ENCODE measurements at places on chromosomes 3 and 15.
A peak's percentile ranks its signal among the peaks of the same experiment; 100 is the strongest.

GRCh38 chr3:128426128-128426921 is 40.4 kb downstream of the DNAJB8 start:
- peak; percentile 99 for DNase-seq

GRCh38 chr15:56244038-56244810 is 545 bp upstream of the RFX7 start:
- DNase-seq, result peak; percentile 73

DNA sequence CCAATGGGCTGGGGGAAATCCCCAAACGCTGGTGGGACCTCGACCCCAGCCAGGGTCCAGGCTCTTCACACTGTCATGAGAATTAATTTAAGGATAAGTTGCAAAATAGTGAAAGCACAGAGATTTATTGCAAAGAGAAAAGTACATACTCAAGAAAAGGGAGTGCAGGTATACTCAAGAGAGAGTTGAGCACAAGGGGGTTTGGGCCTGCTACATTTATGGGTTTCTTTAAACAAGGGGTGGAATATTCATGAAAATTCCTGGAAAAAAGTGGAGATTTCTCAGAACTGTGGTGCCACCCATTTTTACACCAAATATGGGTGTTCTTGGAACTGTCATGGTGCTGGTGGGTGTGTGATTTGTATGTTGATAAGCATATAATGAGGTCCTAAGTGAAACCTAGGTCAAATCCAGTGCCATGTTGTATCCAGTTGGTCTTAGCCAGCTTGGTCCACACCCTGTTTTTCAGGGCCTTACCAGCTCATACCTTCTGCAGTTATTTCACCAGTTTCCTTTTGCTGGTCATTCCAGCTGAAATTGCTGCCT is 32.6 kb upstream of the NEO1 start:
- no peak for DNase-seq

- no peak for DNase-seq
These were observed 26.7 kb downstream of the EAF1 start for GRCh38 chr3:15453991-15454625.

DNA sequence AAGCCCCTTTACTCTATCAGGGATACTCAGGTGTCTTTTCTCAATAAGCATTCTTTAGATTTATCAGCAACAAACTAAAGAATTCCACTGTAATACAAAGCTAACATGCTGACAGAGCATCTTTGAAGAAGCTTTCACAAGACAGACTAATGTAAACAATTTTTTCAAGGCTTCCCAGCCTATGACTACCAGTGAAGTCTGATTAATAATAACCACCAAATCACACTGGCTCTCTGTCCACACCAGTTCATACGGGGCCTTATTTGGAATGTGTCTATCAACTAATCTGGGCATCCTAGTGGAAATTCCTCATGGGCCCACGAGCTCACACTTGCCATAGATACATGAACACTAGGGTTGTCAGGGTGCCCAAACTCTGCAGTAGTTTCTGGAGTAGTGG is 84.5 kb downstream of the EFL1 start:
- no peak for DNase-seq

GRCh38 chr3:77915336-77915735 is 875.4 kb downstream of the ROBO2 start:
- DNase-seq, result no peak

DNA sequence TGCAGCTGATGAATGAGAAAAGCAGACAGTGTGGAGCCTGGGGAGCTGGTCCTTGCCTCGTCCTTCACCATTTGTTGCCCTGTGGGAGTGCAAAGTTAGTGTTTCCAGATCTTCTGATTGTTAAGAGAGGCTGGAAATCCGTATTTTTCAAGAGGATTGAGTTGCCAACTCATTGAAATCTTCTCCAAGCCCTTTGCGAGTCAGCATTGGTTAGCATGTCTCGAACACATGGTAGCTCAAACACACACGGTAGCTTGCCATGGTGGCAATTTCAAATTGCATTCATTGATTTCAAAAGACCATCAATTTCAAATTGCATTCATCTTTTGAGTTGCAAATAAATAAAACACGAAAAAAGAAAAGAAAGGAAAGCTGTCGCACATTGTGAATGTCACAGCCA is 70.7 kb downstream of the SLCO3A1 start:
- DNase-seq, result no peak

- DNase-seq, result no peak
These were observed 34.4 kb upstream of the HCN4 start for GRCh38 chr15:73403171-73403570.

DNA sequence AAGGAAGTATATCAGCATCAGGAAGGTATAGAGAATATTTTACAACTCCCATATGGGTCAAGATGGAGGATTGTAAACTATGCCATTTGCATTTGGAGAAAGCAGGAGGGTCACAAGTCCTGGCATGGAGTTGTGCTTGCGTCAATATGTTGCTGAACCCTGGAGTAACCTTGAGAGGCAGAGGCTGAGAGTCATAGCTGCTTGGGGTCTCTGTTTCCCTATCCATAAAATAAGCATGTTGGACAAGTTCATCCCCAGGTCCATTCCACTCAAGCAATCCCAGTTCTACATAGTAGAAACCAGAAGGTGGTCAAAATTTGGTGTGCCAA is 273.6 kb downstream of the MECOM start:
- no peak for DNase-seq

- DNase-seq, result no peak
These were observed 17.5 kb downstream of the IL1RAP start for GRCh38 chr3:190531406-190531805.

- DNase-seq, result no peak
These were observed 98.7 kb downstream of the CHST2 start for GRCh38 chr3:143218166-143218835.

GRCh38 chr3:116230431-116231020 is 214.8 kb downstream of the LSAMP start:
- DNase-seq, result no peak

DNA sequence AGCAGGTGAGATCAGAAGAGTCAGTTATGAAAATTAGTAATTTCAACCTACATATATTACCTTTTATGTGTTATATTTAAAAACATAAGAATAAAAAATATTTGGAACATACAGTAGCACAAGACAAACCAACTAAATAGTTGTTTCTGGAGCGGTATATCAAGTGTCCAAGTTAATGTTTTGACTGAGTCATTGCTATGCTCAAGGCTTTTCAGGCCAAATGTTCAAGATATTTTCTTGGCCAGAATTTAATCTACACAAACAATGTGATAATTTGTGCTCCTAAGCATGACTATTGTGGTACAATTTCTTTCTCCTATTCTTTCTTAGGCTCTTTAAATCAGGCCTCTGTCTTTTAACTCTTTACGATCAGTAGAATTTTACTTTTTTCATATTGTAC is 412.4 kb downstream of the RAP2B start:
- no peak for DNase-seq

DNA sequence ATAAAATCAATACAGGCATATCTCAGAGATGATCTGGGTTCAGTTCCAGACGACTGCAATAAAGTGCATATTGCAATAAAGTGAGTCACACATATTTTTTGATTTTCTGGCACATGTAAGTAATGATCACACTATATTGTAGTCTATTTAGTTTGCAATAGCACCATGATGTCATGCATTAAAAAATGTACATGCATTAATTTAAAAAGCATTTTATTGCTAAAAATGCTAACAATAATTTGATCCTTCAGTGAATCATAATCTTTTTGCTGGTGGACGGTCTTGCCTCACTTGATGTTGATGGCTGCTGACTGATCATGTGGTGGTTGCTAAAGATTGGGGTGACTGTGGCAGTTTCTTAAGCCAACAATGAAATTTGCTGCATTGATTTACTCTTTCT is 511.1 kb downstream of the OTOL1 start:
- no peak for DNase-seq

DNA sequence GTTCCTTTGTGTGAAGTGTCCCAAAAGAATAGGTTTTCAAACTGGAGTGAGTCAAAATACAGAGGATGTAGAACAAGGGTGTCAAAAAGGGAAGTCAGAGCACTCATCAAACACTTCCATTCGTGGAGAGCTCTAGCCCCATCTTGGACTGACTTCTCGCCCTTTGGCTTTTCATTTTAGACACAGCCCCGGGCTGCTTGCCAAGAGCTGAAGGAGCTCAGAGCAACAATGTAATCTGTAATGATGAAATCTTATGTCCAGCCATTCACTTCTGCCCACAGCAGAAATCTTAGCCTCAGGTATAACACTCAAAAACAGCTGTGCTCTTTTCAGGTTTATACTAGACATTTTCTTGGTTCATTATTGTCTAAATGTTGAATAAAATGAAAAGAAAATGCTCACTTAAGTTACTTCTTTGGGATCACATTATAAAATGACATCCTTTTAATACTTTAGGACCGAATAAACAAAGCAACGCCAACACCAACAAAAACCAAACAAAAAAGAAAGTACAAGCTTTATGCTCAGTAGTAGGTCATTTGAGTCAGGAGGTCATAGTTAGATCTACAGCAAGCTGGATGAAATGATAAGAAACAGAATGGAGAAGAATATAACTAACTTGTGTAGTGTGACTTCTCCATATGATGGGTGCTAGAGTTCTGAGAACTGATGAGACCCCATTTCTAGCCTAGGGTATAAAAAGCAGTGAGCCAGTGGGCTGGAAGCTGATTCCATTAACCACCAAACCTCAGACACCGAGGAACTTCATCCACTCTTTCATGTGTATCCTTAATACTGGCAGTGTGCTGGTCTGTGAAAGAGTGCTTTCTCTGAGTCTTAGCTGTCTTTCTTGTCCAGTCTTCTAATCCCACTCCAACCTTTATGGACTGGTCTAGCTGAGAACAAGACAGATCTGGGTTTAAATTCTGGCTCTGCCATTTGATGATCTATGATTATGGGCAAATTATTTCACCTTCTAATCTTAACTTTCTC is 131.8 kb upstream of the SLC7A14 start:
- DNase-seq, result no peak

- DNase-seq, result no peak
These were observed 150.5 kb downstream of the ROBO2 start for GRCh38 chr3:77190374-77190773.

DNA sequence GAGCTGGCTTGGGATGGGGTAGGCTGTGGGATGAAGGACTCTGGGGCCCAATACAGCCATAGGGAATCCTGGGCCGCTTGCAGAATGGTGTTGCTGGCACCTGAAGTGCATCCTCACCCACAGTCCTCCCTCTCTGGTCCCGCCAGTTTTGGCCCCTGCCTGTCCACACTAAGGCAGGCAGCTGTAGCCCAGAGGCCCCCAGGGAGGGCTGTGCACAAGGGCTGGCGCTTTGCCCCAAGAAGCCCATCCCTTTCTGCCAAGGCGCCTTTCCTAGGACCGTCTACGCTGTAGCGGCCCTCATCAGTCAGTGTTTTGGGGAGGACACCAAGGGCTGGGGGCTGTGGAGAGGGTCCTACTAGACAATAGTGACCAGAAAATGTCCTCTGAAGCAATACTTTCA is 116.2 kb upstream of the ABHD17C start:
- no peak for DNase-seq

- no peak for DNase-seq
These were observed 70.8 kb downstream of the RAB11A start for GRCh38 chr15:65939901-65940617.

DNA sequence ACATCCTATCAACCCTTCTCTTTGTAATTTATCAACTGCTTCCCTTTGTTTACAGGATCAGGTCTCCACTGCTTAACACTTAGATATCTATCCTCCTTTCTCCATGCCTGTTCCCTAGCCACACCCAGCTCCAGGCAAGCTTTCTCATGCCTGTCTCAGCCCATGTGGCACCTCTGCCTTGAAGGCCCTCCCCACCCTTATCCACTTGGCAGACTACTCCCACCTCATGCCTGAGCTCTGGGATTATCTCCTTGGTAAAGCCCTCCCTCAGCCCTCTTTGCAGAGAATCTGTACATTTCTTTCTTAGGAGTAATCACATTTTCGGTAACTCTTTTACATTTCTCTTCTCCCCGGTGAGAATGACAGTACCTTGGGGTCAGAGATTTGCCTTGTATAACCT is 96.0 kb downstream of the ATP1B3 start:
- DNase-seq, result no peak

GRCh38 chr15:83129791-83130190 is 22.3 kb downstream of the TM6SF1 start:
- no peak for DNase-seq

DNA sequence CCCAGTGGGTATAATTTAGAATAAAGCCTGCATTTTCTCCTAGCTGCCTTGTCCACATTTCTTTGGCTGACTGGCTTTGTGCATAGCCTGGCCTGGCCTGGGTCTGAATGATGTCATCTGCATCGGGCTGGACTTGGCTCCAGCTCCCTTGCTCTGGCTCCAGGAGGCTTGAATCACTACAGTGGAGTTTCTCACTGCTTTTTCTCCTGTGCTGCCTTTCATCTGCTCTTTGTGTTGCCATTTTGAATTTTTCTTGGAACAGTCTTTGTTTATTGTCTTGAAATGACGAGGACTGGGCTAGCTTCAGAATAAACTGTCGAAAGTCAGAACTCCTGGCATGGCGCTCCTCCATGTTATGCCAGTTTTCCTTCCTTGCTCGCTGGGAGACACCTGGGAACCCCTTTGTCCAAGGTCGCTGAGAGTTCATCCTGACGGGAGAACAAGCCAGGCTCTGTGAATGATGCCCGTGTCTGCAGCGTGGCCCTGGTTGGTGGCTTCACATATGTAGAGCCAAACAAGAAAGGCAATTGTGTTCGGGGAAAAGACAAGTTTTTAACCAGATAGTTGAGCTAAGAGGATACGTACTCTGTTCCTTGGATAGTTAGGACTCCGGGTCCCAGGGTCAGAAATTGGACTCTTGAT is 258.9 kb downstream of the PDZRN3 start:
- no peak for DNase-seq

- DNase-seq, result no peak
These were observed 28.6 kb upstream of the SERPINI2 start for GRCh38 chr3:167502401-167502800.

GRCh38 chr3:46553154-46553553 is 12.9 kb downstream of the LRRC2 start:
- no peak for DNase-seq

DNA sequence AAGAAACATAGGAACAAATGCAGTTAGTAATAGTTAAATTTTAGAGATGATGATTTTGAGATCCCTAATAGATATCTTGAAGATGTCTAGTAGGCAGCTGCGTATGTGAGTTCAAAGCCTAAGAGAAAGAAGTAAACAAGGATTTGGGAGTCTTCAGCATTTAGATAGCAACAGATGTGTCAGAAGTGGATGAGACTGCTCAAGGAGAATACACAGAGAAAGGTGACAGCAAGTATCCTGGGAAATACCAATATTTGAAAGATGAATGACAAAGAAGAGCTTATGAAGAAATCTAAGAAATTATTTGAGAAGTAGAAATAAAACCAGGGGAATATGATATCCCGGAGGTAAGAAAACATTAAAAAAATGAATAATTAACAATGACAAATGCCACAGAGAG is 130.9 kb downstream of the PCCB start:
- DNase-seq, result no peak

- DNase-seq, result no peak
These were observed 229.1 kb downstream of the EPHB1 start for GRCh38 chr3:135023996-135024658.

DNA sequence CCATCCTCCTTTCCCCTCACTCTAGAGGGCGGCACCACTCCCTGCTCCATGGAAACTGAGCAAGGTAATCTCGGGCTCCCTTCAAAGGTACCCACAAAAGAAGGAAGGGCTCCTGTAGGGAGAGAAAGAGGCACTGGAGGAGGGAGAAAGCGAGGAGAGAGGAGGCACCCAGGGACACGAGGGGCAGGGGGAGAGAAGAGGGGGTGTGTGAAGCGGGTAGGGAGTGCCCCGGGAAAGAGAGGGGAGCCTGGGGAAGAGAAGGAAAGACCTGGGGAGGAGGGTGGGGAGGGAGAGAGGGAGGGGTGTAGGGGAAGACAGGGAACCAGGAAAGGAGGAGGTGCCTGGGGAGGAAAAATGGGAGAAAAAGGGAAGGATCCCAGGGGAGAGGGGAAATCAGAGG is 523 bp downstream of the VILL start:
- DNase-seq, result no peak

GRCh38 chr3:197495499-197495898 is 60.3 kb downstream of the BDH1 start:
- no peak for DNase-seq

Measured in iPS-NIHi11 (cell line).